ENCODE measurements at places on chromosomes 5 and 9.

DNA sequence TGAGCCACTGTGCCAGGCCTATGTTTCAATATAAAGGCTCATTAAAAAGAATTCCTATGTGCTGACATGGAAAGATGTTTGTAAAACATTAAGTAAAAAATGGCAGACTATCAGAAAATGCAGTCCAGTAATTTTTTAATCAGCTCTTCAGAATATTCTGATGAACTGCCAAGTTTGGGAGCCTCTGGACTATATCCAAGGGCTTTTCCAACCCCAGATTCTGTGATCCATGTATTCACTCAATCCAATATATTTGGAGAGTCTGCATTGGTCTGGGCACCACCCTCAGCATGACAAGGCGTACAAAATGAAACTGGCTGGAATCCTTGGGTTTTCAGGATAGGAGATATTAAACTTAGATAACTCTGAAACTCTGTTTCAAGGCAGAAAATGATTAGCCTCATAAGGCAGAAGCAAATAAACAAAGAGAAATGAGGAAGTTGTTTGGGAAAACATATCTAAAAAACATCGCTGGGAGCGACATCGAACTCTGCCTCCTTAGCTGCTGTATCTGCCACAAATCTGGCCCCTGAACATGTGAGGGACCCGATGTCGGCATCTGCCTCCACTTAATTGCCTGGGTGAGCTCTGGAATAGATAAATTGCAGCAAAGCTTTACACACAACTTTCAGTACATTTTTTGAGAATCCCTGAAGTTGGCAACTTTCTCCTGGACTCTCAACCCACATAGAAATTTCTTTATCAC, 14.4 kb downstream of the PDE6A start:
- DNase-seq = no peak

DNA sequence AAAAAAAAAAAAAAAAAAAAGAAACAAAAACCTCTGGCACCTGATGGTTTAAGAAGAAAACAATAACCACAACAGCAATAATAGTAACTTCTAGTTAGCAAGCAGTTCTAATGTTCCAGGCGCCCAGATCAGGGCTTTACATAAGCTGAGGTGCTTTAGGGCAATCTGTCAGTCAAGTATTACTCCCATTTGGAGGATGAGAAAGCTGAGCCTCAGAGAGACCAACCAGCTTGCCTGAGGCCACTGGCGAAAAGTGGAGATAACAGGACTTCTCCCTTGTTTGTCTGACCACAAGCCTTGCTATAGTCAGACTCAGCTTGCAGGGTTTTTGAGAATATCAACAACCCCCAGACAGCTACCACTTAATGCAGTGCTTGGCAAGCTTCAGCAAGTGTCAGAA, 83.5 kb upstream of the BOD1 start:
- no peak for DNase-seq

- no peak for DNase-seq
These were observed 33.0 kb downstream of the ARHGEF37 start for GRCh38 chr5:149614034-149614907.

GRCh38 chr5:61280761-61281427, 51.2 kb upstream of the ZSWIM6 start:
- no peak for DNase-seq

- DNase-seq = no peak
These were observed 46.0 kb upstream of the COL15A1 start for GRCh38 chr9:98897745-98898144.

DNA sequence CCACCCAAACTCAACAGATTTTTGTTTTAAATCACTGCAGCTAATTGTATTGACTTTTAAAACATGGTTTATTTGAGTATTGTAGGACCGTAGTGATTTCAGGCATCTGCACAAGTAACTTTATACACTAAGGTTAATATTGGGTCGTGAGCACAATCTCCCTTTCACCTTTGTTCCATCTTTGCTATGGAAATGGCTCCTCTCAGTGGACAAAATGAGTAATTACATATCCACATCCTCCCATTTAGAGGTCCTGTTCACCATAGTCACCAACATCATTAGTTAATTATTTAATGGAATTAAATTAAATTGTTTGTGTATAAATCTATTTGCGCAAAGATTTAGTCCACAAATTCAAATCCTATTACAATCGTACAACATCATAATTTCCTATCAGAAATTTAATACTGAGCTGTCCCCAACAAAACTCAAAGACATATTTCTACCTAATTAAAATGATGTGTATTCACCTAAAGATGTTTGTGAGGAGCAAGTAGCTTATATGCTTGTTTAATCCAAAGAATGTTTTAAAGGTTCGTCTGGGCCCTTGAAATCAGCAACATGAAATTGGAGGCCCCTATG, 173.0 kb upstream of the DAPK1 start:
- peak; percentile 67 for DNase-seq

DNA sequence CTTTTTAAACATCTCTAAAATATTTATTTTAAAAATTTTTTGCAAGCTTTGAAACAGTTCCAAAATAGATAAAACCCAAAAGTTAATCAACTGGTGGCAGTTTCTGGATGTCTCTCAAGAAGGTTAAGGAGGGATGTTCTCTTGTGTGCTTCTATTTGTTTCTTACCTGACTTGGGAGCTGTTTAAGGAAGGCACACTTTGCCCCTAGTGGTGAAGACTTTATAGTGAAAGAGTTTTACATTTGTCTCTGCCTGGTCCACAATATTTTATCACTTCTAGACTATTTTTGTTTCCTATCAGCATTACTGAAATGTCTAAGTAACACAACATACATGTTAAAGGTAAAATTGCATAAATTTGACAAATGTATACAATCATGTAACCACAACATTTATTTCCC, 552.8 kb downstream of the SEMA5A start:
- no peak for DNase-seq

- DNase-seq = no peak
These were observed 43.5 kb downstream of the AGXT2 start for GRCh38 chr5:35004200-35004599.

DNA sequence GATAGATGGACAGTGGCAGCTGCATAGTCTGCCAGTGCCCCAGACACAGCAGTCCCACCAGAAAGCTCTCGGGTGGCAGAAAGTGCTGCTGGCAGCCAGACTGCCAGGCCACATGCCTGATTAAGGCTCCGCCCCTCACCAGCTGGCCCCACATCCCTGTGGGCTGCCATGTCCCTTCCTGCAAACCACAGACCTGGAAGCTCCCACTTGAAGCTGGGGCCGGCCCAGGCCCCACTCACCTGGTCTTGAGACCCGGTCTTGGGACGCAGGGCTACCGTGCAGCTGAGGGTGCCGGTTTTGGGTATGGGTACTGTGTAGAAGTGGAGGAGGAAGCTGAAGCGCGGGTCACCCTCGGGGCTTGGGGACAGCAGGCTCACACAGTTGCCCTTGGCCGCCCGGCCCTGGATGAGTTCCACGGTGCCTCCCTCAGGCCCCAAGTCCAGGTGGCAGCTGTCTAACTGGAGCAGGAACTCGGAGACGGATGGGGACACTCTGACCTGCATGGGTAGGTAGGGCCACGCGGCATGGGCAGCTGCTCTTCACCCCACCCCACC, 15.3 kb downstream of the FPGS start:
- no peak for DNase-seq

GRCh38 chr9:33155393-33155792, 11.7 kb downstream of the B4GALT1 start:
- DNase-seq = no peak

DNA sequence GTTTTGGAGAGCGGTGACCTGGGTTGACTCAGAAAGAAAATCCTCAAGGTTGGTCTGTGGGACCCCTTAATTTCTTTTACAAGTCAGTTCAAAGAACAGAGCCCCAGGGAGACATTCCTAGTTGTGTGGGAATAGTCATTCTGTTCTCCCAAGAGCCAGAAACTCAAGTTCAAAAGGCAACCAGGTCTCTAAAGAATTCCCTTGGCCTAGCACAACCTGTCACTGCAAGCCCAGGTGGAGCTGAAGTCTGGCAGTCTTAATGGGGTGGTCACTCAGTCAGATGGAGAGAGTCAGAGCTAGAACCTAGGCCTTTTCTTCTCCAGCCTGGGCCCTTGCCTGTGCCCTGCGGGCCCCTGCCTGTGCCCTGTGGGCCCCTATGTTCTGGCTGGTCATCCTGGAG, 37.5 kb upstream of the CDKN2AIPNL start:
- no peak for DNase-seq

GRCh38 chr9:129471201-129472019, 149.5 kb downstream of the C9orf50 start:
- no peak for DNase-seq

DNA sequence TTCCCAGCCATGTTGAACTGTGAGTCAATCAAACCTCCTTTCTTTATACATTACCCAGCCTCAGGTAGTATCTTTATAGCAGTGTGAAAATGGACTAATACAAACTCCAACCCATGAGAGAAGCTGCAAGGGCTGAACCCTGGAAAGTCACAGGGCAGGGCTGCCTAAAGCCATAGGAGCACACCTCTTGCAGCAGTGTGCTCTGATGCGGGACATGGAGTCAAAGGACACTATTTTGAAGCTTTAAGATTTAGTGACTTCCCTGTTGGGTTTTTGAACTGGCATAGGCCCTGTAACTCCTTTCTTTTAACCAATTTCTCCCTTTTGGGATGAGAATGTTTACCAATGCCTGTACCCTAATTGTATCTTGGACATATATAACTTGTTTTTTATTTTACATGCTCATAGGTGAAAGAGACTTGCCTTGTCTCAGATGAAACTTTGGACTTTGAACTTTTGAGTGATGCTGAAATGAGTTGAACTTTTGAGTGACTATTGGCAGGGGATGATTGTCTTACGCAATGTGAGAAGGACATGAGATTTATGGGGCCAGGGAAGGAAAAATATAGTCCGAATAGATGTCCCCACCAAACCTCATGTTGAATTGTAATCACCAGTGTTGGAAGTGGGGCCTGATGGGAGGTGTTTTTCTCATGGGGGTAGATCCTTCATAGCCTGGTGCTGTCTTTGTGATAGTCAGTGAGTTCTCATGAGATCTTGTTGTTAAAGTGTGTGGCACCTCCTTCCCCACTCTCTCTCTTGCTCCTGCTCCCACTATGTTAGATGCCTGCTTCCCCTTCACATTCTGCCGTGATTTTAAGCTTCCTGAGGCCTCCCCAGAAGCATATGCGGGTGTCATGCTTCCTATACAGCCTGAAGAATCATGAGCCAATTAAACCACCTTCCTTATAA, 159.5 kb upstream of the SPEF2 start:
- no peak for DNase-seq

- DNase-seq = no peak
These were observed 49.6 kb upstream of the PTGER4 start for GRCh38 chr5:40630126-40630525.

- DNase-seq = no peak
These were observed 603.9 kb upstream of the C9orf72 start for GRCh38 chr9:28177142-28177541.

- DNase-seq = no peak
These were observed 246.3 kb downstream of the BNC2 start for GRCh38 chr9:16623989-16624743.

- no peak for DNase-seq
These were observed 71.8 kb upstream of the TNFAIP8 start for GRCh38 chr5:119284031-119284430.

GRCh38 chr5:81554647-81555046, 160.7 kb upstream of the ACOT12 start:
- DNase-seq = no peak

- DNase-seq = no peak
These were observed 858.5 kb upstream of the PTPRD start for GRCh38 chr9:11471321-11471720.

- DNase-seq = no peak
These were observed 7.8 kb downstream of the XRCC4 start for GRCh38 chr5:83085106-83085505.

- no peak for DNase-seq
These were observed 53.7 kb upstream of the ANKH start for GRCh38 chr5:14925326-14925725.

DNA sequence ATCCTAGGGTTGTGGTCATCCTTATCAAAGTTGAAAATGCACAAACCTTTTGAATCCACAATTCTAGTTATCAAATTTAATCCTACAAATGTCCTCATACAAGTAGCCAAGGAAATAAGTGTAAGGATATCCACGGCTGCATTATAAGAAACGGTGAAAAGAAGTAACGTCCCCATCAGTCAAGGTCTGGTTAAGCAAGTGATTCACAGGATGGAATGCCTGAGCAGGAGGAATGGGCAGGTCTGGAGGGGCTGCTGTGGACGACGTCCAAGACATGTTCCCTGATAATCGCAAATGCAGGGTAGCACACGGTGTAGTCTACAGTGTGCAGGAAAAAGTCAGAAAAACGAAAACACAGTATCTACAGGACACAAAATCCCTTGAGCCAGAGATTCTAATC, 118.6 kb downstream of the ADAMTS2 start:
- DNase-seq = no peak

DNA sequence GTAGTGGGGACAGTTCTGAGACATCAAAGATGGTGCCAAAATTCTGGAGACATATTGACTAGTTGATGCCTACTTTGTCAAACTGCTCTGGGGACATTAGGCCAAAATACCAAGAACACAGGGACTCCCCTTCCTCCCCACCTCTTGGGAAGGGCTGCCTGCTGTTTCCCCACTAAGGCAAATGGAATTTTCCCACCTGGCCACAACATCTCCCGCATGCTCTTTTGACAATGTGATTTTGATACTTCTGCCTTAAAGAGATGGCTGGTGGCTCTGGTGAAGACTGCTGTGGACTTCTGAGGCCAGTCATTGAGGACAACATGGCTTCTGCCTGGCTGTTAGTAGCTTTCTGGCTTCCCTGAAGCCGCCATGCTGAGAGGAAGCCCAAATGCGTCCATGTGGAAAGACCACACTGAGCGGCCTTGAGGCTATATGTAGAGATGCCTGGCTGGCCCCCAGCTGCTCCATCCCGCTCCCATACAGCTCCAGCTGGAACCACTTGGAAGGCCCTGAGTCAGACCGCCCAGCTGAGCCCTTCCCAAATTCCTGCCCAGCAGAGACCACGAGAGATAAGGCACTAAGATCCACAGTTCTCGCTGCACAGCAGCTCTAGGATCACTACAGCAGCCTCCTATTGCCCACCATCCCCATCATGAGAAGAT, 226.7 kb downstream of the SYK start:
- no peak for DNase-seq

- DNase-seq = no peak
These were observed 1.4 kb downstream of the ZFR start for GRCh38 chr5:32443145-32443540.

GRCh38 chr5:65858316-65858715, 68.1 kb upstream of the ERBIN start:
- no peak for DNase-seq

- DNase-seq = no peak
These were observed 17.2 kb downstream of the OR2S2 start for GRCh38 chr9:35940458-35941407.

GRCh38 chr5:177355868-177356168, 1.9 kb upstream of the RGS14 start:
- no peak for DNase-seq

DNA sequence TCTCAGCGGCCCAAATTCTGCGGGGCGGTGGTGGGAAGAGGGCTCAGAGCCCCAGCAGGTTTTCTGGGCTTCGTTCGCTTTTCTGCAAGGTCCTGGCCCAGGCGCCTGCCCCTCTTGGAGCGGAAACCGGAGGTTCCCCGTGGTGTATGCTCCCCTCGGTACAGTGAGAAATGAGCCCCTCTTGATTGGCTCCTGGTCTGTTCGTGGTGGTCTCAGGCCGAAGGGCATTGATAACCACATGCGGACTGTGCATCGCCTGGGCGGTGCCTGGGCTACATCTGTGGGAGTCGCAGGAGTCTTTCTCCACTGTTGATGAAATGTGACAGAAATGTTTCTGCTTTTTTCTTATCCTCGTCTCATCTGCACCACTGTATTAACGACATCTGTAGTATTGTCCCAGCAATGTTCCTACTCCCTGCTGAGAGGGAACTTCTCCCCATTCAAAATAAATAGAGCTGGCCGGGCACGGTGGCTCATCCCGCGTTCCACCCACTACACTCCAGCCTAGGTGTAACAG, 682 bp downstream of the MAN1B1 start:
- DNase-seq = no peak
